ENCODE measurements at places on chromosomes 11 and 22.
A peak's percentile ranks its signal among the peaks of the same experiment; 100 is the strongest.

GRCh38 chr11:10666556-10667520 lies 26.7 kb downstream of the IRAG1 start:
- DNase-seq, result no peak

GRCh38 chr11:21988477-21988876 lies 204.4 kb upstream of the ANO5 start:
- no peak for DNase-seq

DNA sequence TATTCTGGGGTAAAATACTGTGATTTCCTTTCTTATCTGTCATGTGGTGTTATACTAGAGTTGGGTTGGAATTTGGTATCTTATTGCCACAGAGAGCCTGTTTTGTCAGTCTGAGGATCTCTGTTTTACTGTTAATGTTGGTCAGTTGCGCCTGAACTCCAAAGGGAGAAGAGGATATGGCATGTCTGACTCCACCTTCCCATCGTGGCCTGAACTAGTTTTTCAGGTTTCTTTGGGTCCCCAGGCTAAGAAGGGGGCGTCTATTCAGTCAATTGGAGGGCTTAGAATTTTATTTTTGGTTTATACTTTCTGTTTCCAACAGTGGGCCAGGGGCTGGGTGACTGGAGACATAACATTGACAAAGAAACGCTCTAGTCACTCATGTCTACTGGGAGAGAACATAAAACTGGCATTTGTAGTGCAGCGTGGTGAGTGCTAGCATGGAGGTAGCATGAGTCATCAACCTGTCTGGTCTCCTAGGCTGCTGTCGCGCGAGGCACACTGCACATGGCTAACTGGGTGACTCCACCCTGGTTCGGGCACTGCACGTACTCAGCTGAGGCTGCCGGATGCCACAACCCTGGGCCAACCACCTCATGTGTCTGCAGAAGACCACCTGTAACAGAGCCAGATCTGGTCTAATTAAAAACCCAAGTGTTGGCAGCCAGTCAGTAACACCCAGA lies 120.1 kb upstream of the OR9Q1 start:
- DNase-seq, result peak; percentile 12

GRCh38 chr11:24351179-24351578 lies 145.7 kb upstream of the LUZP2 start:
- no peak for DNase-seq

DNA sequence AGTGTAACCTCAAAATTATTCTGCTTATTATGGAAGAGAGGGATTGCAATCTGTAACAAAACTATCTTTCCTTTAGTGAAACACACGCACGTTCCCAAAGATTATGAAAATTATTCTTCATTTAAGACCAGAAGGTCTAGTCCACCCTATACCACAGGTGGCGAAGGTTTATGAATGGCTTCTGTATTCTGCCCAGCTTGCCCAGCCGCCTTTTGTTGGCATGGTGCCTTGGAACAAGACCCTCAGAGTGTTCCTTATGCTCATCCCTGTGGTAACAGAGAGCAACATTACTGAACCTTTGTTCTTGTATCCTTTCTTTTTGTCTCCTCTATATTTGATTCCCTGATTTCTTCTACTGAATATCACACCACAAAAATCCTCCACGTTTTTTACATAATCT lies 116.4 kb downstream of the FAR1 start:
- DNase-seq, result no peak

DNA sequence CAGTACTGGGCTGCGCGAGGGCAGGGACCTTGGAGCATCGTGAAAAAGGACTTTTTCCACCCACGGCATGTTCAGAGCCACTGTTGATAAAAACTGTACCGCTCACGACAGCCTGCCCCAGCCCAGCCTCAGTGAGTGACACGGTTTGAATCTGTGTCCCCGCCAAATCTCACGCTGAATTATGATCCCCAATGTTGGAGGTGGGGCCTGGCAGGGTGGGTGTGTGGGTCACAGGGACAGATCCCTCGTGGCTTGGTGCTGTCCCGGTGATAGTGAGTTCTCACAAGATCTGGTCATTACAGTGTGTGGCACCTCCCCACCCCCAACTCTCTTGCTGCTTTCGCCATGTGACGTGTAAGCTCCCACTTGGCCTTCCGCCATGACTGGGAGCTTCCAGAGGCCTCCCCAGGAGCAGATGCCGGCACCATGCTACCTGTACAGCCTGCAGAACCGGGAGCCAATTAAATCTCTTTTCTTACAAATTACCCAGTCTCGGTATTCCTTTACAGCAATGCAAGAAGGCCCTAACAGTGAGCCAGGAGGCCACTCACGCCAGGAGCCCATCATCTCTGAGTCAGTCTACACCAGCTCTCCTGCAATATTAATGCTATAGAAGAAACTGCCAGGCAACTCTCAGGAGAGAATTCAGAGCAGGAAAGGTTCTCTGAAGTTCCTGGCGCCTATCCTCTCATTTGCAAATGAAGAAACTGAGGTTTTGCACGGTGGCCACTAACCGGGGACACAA lies 1.3 kb downstream of the TOLLIP start:
- DNase-seq, result no peak

- no peak for DNase-seq
These were observed 279.7 kb downstream of the SWAP70 start for GRCh38 chr11:9943386-9944110.

DNA sequence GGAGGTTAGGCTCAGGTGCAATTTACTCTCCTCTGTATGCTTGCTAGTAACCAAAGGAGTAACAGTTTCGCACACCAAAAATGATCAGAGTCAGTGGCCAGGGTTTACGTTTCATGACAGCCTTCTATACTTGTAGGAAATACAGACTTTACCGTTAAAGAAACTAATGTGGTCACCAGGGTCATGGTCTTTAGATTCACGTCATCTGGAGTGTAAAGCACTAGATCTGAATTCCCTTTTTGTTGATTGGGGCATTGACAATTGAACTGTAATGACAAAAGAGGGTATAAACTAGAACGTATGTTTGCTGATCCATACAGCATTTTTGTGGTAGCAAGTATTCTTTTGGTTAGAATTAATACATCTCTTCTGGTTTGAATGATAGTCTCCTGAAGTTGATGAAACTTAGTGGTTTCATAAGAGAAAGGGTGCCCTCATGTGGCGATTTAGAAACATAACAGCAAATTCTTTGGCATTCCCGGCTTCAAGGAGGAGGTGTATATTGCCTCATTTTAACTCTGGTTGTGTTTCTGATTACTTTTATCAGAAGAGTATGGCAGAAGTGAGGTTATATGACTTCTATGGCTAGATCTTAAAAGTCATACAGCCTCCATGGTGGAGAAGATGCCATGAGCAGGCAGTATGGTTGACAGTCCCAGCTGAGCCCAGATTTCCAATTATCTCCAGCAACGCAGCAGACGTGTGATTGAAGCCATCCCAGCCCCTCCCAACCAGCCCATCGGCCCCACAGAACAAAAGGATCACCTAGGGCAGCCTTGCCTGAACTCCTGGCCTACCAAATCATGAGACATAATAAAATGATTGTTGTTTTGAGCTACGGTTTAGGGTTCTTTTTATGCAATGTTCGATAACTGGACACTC lies 35.1 kb downstream of the MMP7 start:
- no peak for DNase-seq

DNA sequence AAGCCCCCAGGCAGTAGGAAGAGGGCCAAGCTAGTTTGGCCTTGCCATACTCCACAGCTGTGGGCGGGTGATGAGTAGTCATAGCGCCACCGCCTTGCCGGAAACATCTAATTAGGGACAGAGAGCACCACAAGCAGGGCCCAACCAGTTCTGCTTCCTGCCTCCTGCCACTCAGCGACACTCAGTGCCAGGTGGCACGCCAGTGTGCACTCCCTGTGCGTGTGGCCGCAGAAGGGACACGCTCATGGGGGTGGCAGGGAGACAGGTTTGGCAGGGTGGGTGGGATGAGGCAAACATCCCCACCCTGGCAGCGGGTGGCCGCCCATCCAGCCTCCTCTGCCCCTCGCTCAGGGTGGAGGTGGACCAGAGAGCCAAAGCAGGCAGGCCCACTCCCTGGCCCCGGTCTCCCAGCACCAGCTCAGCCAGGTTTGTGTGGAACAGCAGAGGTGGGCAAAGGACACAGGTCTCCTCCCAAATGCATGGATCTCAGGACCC lies 4.9 kb downstream of the OVOL1 start:
- no peak for DNase-seq

DNA sequence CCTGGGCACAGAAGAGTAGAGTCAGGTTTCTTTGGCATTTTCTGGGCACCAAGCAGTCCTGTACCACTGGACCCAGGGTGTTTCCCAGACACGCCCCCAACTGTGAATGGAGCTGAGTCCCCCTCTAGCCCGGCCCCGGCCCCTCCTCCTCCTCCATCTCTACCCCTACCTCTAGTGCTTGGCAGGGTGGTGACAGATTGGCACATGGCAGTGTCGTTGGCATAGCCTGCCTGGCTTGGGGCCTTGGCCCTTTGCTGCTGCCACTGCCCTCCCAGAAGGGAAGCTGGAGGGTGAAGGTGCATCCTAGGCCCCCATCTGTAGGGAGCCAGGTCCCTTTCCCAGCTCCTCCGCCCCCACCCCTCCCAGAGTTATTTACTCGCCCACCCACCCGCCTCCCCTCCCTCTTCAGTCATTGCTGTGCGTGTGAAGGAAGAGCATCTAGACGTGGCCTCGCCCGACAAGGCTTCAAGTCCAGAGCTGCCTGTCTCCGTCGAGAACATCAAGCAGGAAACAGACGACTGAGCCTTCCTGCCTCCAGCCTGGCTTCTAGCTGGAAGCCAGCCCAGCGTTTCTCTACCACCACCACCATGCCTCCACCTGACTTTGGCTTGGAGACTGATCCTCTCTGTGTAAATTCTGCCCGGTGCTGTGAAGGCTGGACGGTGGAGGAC lies 10.9 kb downstream of the CHADL start:
- DNase-seq, result no peak

- DNase-seq, result no peak
These were observed 8.2 kb upstream of the PARVG start for GRCh38 chr22:44172370-44173108.

DNA sequence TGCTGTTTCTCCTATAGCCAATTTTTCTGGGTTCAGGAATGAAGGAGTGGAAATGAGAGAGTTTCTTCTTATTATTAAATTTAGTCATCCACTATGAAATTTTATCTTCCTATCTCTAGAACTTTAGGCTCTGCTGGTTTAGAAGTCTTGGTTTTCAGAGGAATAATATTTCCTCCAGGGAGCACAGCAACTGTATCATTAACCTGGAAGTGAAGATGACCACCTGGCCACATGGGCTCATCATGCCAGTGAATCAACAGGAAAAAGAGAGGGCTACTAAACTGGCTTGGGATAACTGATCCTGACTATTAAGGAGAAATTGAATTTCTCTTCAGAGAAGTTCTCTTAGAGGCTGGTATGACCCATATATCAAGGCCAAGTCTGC lies 44.4 kb downstream of the ADM start:
- DNase-seq, result no peak

GRCh38 chr11:107587306-107587979 lies 3.5 kb upstream of the ELMOD1 start:
- DNase-seq, result no peak

DNA sequence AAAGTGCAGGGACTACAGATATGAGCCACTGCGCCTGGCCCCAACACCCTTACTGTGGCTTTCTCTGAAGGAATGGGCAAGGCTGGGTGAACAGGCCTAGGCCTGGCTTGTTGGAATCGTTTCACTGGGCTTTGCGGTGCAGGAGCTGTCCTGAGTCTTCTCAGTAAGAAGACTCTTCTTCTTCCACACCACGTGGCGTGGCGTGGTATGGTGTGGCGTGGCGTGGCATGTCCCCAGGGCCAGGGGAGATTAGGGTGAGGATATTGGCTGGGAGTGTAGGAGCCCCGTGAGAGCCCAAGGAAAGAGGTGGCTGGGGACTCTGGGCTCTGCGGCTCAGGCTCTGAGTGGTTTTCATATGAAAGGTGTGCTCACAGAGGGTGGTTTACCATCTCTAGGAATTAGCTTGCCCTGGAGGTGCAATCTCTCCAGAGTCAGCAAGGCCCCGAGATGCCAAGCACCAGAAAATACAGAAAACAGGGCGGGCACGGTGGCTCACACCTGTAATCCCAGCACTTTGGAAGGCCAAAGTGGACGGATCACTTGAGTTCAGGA lies 70.7 kb downstream of the PARVB start:
- DNase-seq, result no peak

DNA sequence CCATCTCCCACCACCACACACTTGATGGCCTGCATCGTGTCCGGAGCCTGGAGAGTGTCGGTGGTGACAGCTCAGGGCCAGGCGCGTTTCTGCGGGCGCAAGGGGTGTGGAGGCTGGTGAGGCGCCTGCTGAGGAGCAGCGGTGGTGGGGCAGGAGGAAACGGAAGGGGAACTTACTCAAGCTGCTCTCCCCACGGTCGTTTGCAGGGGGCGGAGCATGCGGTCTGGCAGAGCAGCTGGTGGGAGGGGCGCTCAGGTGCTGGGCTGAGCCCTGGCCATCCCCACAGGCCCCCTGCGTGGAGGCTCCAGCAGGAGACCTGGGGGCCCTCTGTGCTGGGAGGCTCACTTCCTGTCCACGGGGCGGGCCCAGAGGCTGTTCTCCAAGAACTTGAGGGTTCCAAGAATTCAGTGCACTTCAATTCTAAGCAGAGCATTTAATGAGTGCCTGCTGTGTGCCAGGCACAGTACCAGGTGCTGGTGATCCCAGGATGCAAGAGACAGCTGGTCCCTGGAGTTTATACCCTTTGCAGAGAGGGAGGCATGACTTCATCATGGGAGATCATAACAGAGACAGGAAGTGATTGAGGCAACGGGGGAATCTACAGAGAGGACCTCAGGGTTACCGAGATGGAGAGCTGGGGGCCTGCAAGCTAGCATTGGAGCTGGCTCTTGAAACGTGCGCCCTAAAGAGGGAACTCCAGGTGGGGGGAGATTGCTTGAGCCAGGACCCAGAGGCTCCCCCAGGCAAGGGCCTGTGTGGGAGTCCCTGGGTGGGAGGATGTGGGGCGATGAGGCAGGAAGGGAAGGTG lies at the start of gene RAC2:
TSS of gene RAC2 (minus strand) at position 156 of the 808 bp plus-strand sequence. CDS start at position 35, 121 bp downstream.
- peak; percentile 80 for DNase-seq

DNA sequence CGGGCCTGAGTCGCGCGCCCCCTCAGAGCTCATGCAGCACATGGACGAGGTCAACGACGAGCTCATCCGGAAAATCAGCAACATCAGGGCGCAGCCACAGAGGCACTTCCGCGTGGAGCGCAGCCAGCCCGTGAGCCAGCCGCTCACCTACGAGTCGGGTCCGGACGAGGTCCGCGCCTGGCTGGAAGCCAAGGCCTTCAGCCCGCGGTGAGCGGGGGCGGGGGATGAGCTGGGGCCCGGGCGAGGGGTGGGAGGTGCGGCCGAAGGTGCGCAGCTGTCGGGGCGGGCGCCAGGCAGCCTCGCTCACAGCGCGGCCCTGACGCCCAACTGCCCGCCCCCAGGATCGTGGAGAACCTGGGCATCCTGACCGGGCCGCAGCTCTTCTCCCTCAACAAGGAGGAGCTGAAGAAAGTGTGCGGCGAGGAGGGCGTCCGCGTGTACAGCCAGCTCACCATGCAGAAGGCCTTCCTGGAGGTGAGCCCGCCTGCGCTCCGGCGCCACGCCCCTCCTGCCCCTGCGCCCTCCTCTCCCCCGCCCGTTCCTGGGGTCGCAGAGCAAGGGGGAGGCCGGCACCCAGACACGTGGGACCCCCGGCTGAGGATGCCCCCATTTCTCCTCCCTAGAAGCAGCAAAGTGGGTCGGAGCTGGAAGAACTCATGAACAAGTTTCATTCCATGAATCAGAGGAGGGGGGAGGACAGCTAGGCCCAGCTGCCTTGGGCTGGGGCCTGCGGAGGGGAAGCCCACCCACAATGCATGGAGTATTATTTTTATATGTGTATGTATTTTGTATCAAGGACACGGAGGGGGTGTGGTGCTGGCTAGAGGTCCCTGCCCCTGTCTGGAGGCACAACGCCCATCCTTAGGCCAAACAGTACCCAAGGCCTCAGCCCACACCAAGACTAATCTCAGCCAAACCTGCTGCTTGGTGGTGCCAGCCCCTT lies 20.5 kb downstream of the EPS8L2 start:
- DNase-seq, result no peak
